ENCODE measurements at places on chromosomes 2 and 18. TPM values are rescaled to one million over a fixed set of nuclear protein-coding genes. Genes with fewer than 3 reads are reported as not detected.

TTR gene
- not detected for total RNA-seq

PLEKHB2 gene
- 47.4 TPM for total RNA-seq

IL36G gene
- not detected for total RNA-seq

GRCh38 chr18:44979748-44980147 is 299.1 kb downstream of the SETBP1 start:
- DNase-seq, result no peak

DNA sequence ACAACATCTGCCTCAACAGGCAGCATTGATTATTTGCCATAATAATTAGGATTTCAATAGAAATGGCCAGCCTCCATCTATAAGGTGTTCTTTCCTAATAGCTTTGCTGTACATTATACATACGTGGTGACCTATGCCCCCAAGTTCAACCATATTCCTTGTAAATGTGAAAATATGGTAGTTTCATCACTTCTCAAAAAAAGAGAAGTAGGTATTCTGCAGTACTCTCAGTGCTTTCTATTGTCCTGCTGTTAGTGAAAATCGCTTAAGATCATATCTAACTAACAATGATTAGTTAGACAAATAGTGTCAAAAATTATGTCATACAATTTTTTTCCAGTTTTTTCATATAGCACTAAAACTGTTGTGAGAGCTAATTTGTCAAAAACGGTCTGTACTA is 79.6 kb downstream of the SLC4A10 start:
- no peak for DNase-seq

GRCh38 chr2:16604236-16604635 is 61.4 kb downstream of the CYRIA start:
- no peak for DNase-seq
